AML-193 (cell line): ENCODE measurements at places on chromosomes 2 and 18.
A peak's percentile ranks its signal among the peaks of the same experiment; 100 is the strongest.

DNA sequence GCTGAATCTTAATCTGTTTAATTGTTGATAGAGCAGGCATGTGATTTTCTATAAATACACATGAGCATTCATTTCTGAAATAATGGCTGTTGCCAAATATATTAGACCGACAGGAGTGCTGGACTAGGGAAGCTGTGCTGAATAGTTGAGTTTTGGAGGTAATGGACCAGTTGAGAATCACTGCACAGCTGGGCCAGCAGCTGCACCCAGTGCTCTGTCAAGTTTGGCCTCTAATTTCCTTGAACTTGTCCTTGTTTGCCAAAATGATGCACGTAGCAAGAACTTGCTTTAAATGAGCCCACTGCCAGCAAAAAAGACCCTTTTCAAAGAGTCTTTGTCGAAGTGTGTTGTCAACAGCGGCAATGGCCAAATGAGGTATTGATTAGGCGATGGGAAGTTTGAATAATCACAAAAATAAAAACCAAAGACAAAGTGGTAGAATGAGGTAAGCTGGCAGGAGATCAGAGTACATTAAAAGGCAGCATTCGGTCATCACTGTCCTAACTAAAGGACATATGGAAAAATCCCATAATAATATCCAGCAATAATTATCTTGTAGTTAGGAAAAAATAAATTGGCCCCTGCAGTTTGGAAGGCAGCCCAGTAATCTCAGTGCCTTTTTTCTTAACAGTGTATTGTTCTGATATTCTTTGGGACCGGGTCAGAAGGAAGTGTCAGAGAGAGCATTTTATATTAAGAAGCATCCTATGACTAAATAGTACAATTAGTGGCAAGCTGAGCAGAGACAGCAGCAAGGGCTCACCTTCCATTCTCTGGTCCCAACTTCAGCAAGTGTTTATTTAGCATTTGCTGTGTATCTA lies 126.2 kb downstream of the RAPGEF4 start:
- DNase-seq: no peak

DNA sequence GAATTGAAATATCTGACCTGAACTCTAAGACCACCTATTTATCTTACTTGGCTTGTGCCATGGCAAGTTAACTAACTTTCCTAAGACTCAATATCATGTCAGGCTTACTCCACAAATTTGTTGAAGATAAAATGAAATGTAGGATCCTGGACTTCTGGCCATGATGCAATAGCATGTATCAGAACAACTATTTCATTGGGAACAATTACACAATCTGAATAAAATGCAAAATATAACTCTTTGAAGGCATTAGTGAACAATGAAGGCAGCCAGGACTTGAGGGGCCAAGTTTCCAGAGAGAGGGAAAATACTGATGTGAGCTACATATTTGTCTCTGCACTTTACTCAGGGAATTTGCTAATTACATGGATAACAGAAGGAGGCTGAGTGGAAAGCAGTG lies 476.5 kb upstream of the ACVR2A start:
- DNase-seq: no peak

DNA sequence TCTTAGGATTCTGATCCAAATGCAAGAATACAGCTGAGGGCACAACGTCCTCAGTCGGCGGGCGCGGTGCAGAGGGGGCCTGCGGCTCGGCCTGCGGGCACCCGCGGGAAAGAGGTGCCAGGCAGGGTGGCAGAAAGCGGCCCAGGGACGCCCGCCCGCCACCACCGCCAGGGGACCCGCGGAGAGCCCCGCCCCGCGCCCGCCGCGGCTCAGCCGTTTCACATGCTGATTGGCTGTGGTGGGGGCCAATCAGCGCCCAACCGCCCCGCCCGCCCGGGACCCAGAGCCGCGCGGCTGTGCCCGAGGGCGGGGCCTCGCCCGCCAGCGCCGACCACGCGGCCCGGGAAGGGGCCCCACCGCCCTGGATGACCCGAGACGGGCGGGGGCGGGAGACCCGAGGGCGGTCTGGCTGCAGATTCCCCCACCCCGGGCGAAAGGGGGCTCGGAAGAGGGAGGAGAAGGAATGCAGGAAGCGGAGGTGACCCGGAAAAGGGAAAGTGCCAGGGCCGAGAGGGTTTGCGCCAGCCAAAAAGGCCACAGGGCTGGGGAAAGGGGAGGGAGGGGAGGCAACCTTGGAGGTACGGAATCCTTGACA lies 8.0 kb downstream of the IRS1 start:
- DNase-seq: peak; percentile 74

DNA sequence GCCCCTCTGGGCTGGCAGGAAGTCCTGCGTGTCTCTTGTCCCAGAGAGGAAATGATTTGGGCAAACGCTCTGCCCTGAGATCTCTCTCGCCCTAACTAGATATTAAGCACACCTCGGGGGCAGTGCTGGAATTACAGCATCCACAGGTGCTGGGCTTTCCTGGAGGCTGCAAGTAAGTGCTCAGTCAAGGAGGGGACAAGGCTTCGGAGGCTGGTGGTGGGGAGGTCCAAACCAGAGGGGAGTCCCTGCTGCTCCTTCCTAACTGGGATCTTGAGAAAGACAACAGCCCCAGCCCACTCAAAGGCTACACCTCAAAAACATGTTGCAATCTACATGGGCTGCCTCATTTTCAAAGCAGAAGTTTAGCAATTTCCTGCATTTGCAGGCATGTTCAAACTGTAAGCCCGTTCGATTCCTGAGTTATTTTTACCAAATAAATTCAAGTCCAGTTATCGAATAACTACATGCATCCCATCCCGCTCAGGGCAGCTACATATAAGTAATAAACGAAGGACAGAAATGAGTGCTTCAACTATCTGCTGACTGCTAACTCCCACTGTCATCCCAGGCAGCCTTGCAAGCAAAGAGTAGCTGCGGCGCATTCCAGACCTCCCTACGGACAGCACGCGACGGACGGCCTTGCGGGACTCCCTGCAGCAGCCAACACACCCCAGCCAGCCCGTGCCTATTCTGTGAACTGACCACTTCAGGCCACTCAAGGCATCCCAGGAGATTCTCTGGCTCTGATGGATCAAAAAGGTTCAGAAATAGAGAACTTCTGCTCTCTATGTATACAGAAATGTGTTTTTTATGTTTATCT lies 27.5 kb downstream of the ZNF516 start:
- DNase-seq: peak; percentile 93

DNA sequence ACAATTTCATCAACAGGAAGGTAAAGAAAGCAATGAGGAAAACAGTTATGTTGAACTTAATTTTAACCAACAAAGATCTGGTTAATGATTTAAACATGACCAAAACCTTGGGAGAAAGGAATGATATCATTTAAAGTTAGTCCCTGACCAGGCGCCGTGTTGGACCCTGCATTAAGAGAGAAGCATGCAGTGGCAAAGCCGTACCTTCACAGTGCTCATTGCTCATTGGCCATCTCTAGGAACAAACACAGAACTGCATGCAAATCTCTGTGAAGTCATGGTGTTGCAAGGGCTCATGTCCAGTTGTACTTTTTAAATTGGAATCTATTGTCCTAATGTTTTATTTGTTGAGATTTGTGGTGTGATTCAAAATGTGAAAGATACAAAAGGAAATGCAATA lies 12.0 kb upstream of the SRBD1 start:
- no peak for DNase-seq

DNA sequence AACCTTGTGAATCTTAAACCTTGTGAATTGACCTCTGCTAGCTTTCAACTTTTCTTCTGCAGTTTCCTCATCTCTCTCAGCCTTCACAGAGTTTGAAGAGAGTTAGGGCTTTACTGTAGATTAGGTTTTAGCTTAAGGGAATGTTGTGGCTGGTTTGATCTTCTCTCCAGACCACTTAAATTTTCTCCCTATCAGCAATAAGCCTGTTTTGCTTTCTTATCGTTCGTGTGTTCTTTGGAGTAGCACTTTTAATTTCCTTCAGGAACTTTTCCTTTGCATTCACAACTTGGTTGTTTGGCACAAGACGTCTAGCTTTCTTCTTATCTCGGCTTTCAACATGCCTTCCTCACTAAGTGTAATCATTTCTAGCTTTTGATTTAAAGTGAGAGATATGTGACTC lies 2.8 kb upstream of the CDCA7 start:
- no peak for DNase-seq

DNA sequence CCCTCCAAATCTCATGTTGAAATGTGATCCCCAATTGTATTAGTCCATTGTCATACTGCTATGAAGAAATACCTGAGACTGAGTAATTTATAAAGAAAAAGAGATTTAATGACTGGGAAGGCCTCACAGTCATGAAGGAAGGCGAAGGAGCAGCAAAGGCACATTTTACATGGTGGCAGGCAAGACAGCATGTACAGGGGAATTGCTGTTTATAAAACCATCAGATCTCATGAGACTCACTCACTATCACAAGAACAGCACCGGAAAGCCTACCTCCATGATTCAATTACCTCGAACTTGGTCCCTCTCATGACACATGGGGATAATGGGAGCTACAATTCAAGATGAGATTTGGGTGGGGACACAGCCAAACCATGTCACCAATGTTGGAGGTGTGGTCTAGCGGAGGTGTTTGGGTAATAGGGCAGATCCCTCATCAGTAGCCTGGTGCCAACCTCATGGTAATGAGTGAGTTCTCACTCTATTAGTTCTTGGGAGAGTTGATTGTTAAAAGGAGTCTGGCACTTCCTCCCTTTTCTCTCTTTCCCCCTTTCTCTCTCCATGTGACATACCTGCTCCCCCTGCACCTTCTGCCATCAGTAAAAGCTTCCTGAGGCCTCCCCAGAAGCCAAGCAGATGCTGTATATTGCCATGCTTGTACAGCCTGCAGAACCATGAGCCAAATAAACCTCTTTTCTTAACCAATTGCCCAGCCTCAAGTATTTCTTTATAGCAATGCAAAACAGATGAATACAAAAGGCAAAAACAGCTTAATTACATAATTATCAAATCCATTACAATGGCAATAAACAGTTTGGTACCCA lies 14.5 kb upstream of the FN1 start:
- no peak for DNase-seq

GRCh38 chr2:85330839-85331636 lies 3.2 kb upstream of the TGOLN2 start:
- DNase-seq: no peak

GRCh38 chr2:48032765-48033164 lies 126.5 kb upstream of the FBXO11 start:
- DNase-seq: no peak

- DNase-seq: no peak
These were observed 113.1 kb downstream of the UXS1 start for GRCh38 chr2:106080959-106081358.
